ENCODE measurements at places on chromosomes 1 and 21. TPM values are rescaled to one million over a fixed set of nuclear protein-coding genes. Genes with fewer than 3 reads are reported as not detected.

Gene NCMAP
- 0.65 TPM for total RNA-seq

Gene PTCH2
- total RNA-seq = 0.66 TPM

Gene FCGR2B
- total RNA-seq = 34.9 TPM

Gene SFN
- total RNA-seq = not detected

Gene LCE2B
- total RNA-seq = not detected

Gene DPH5
- 15.1 TPM for total RNA-seq

Gene CYP4A22
- not detected for total RNA-seq

Gene DCST1
- not detected for total RNA-seq

Gene OR2T2
- not detected for total RNA-seq

Gene HAO2
- not detected for total RNA-seq

Gene BGLAP
- not detected for total RNA-seq

Gene ANKRD34A
- 1.7 TPM for total RNA-seq

Gene SMAP2
- total RNA-seq = 39.3 TPM

Gene ZNF593OS
- not detected for total RNA-seq

Gene LY9
- total RNA-seq = 0.66 TPM

DNA sequence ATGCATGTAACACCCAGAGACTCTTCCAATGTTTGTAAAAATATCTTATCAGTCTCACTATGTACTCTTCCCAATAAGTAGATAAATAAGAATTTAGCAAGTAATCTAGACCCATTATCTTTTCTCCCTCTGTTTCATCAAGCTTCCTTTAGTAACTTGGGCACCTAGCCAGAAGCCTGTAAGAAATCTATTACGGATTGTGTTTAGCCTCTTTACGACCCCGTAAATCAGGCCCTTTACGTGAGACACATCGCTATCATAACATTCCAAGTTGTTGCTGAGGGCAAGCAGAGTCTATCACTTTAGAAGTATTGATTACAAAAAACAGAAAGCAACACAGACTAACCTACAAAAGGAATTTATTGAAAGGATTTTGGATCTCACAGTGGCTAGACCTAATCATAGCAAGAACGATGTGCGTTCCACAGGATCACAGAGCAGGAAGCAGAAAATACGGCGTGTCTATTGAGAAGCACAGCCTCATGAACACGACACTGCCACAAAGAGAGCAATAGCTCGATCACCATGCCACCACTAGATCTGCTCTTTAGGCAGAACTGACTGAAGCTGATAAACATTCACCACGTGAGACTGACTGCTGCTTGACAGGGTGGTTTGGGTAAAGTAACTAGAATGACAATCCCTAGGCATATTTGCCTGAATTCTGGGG lies 922.1 kb downstream of the AMY1C start:
- H3K27me3 ChIP-seq = no peaks in the 10 kb centered on the region
- DNase-seq = no peak
- no peak overlapping the region for H3K4me3 ChIP-seq
- no peaks in the 10 kb centered on the region for H3K4me1 ChIP-seq
- no peak overlapping the region for H3K27ac ChIP-seq

DNA sequence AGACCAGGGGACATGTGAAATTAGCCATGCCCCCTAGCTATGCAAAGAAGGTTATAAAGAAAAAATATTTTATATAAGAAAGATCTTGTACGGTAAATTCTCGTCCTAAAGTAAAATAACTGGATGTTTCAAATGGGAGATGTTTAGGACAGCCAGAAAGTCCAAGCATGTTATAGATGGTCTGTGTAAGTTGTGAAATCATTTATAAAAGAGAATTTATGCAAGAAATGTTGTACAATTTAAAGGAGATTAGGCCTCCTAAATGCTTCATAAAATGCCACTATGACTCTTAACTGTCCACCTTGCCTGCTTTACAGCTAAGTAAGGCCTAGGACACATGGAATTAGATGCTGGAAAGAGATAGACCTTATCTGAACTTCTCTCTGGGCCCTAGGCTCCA lies 118.1 kb upstream of the POGK start:
- H3K4me3 ChIP-seq = no peak overlapping the region
- no peak for DNase-seq

DNA sequence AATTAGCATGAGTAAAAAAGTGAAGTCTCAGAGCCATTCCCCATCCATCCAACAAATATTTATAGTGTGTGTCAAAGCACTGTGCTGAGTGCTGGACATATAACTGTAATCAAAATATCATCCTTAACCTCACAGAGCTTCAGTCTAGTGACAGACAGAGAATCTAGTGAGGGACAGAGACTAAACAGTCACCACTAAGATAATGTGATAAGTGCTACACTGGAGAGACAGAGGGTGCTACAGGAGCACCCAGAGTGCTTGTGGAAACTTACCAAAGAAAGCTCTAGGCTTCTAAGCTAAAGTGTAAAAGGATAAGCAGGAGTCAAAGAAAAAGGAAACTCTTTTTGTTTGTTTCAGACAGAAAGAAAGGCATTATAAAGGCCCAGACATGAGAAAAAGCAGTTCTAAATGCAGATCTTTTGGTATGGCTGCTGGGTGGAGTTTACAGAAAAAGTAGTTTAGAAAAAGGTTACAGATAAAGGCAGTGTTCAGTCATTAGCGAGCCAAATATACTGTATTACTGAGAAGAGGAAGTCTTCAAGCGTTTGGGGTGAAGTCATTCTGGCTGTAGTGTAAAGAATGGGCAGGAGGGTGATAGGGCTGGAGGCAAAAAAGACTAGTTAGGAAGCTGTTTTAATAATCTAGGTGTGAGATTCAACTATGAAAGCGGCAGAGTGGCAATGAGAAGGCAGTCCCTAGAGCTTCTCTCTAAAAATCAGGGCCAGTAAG lies 83.8 kb downstream of the SCMH1 start:
- H3K27ac ChIP-seq = no peak overlapping the region
- no peaks in the 10 kb centered on the region for H3K36me3 ChIP-seq
- H3K4me1 ChIP-seq = peaks cover 39% of the 10 kb centered on the region
- no peak overlapping the region for H3K4me3 ChIP-seq
- DNase-seq = no peak
- H3K27me3 ChIP-seq = no peaks in the 10 kb centered on the region

- H3K27me3 ChIP-seq = no peaks in the 10 kb centered on the region
- no peak overlapping the region for H3K27ac ChIP-seq
- no peak overlapping the region for H3K4me3 ChIP-seq
- no peak for DNase-seq
Observed at GRCh38 chr1:203519053-203519840, 25.3 kb downstream of the OPTC start.

GRCh38 chr1:168504064-168504837 lies 39.5 kb downstream of the XCL2 start:
- no peak for DNase-seq
- H3K4me3 ChIP-seq = no peak overlapping the region
- H3K36me3 ChIP-seq = no peaks in the 10 kb centered on the region
- H3K27ac ChIP-seq = peak overlapping the region; percentile 9

GRCh38 chr1:165539306-165539705 lies 4.5 kb upstream of the LRRC52 start:
- DNase-seq = peak; percentile 42
- no peak overlapping the region for H3K27ac ChIP-seq
- no peaks in the 10 kb centered on the region for H3K27me3 ChIP-seq
- no peak overlapping the region for H3K4me3 ChIP-seq

- DNase-seq = no peak
- no peak within 1 kb of the TSS for H3K27ac ChIP-seq
- no peaks in the 10 kb centered on the region for H3K36me3 ChIP-seq
- no peaks in the 10 kb centered on the region for H3K4me1 ChIP-seq
- no peak within 1 kb of the TSS for H3K4me3 ChIP-seq
Observed at GRCh38 chr1:109687641-109688499, at the start of gene GSTM1. Gene GSTM1 (plus strand): TSS chr1:109687817. CDS start chr1:109687874, 57 bp downstream.

- DNase-seq = no peak
- H3K4me3 ChIP-seq = no peak overlapping the region
- no peaks in the 10 kb centered on the region for H3K4me1 ChIP-seq
- H3K36me3 ChIP-seq = no peaks in the 10 kb centered on the region
- no peaks in the 10 kb centered on the region for H3K27me3 ChIP-seq
Observed at GRCh38 chr21:44415073-44416025, 40.0 kb upstream of the LRRC3 start.

DNA sequence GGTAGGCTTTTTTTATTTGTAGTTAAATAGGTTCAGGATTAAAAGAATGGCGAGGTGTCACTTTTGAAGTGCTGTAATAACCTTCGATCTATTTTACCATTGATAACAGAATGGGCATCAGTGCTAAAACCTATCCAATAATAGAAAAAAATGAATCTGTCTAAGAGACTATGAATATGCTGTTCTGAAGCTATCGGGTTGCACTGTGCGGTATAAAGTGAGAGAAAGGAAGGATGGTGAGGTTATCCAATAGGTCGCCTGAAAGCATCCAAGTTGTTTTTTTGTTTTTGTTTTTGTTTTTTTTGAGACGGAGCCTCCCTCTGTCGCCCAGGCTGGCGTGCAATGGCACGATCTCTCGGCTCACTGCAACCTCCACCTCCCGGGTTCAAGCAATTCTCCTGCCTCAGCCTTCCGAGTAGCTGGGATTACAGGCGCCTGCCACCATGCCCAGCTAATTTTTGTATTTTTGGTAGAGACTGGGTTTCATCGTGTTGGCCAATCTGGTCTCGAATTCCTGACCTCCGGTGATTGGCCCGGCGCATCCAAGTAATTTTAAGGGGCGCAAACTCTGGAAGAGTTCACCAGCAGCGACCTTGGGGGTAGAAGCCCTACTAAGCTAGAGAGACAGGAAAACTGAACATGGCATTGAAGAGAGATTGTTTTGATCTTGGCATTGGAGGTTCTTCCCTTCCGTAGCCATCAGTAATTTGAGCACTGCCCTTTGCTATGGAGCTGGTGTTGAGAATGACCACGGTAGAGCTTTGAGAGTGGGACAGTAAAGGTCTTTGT lies 8.7 kb upstream of the MDM4 start:
- H3K4me1 ChIP-seq = peaks cover 20% of the 10 kb centered on the region
- H3K27me3 ChIP-seq = no peaks in the 10 kb centered on the region
- H3K27ac ChIP-seq = peak overlapping the region; percentile 88
- no peaks in the 10 kb centered on the region for H3K36me3 ChIP-seq

GRCh38 chr1:64570267-64570855 lies 100.4 kb downstream of the CACHD1 start:
- H3K27ac ChIP-seq = no peak overlapping the region
- no peak for DNase-seq
- no peak overlapping the region for H3K4me3 ChIP-seq
- H3K4me1 ChIP-seq = peaks cover 3% of the 10 kb centered on the region
- H3K36me3 ChIP-seq = no peaks in the 10 kb centered on the region

GRCh38 chr1:207239874-207240273 lies 81.6 kb upstream of the CD55 start:
- DNase-seq = no peak
- no peak overlapping the region for H3K27ac ChIP-seq
- H3K4me1 ChIP-seq = no peaks in the 10 kb centered on the region
- H3K4me3 ChIP-seq = no peak overlapping the region

DNA sequence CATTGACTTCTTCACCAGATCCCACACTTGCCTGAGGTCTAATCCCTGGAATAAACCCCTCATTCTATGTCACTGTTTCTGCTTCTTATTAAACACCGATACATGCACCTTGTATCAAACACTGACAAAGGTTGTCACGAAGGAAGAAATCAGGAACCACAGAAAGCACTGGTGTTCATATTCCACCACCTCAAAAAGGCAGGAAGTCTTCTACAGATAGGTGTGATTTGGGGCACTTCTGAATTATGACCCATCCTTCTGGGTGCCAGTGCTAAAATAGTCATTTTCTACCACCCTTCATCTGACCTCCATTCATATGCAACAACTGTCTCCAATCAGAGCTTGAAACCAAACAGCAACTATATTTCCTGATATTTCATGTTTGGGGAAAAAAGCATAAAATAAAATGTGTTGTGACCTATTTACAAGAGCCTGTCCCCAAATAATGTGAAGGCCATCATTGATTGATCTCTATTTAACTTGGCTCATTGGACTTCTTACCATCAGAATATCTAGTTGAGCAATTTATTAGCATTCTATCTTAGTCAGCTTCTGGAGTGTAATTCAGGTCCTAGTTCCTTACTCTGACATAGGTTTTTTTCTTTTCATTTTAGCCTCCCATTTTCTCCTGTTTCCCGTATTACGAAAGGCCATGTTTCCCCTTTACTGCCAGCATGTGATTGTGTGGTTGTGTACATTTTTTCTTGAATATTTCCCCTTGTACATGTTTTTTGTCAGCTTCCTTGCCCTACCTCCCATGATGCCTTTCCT lies 43.1 kb downstream of the DUSP10 start:
- DNase-seq = no peak
- H3K4me1 ChIP-seq = no peaks in the 10 kb centered on the region

- DNase-seq = no peak
- H3K4me3 ChIP-seq = peak overlapping the region; percentile 56
- H3K4me1 ChIP-seq = peaks cover 31% of the 10 kb centered on the region
- peaks cover 5% of the 10 kb centered on the region for H3K36me3 ChIP-seq
Observed at GRCh38 chr1:150516616-150517015, 1.1 kb downstream of the FALEC start.

DNA sequence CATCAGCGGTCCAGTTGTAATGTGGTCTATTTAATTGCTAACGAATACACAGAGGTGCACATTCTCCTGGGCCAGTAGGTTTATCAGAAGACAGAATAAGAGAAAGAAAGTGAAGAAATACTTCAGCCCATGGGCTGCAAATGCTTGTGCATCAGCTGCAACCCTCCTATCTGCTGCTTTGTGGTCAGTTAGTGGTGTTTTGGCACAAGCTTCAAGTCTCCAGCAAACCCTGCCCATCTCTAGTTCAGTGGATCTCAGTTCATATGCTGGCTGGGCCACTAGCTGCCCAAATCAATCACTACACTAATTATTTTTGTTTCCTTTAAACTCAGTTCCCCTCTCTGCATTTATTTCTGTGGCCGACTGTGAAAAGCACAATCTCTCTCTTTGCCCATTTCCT lies 124.2 kb downstream of the KCNJ6 start:
- no peak for DNase-seq
- H3K4me3 ChIP-seq = no peak overlapping the region
- no peaks in the 10 kb centered on the region for H3K27me3 ChIP-seq

GRCh38 chr1:92126088-92126487 lies 45.9 kb downstream of the BTBD8 start:
- peaks cover 4% of the 10 kb centered on the region for H3K36me3 ChIP-seq
- no peaks in the 10 kb centered on the region for H3K27me3 ChIP-seq
- H3K4me1 ChIP-seq = no peaks in the 10 kb centered on the region
- no peak for DNase-seq

DNA sequence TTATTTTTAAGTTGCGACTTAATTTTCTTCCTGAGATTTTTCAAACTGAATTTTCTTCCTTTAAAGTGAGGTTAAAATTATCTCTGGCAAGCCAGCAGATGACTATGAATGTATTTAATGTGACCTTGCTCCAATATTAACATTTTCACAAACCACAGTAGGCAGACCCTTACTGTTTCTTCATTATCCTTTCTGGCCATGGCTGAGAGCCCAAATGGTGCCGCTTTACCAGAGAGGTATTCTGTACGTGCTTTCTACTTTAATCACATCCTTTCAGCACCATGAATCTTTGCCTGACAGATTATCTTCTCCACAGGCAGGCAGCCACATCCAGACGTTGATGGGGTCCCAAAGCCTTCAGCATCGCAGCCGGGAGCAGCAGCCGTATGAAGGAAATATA lies 129.6 kb downstream of the LRRC40 start:
- no peaks in the 10 kb centered on the region for H3K27me3 ChIP-seq
- DNase-seq = no peak
- peaks cover 13% of the 10 kb centered on the region for H3K4me1 ChIP-seq
- no peak overlapping the region for H3K4me3 ChIP-seq
- no peak overlapping the region for H3K27ac ChIP-seq

- no peak overlapping the region for H3K27ac ChIP-seq
- H3K4me3 ChIP-seq = no peak overlapping the region
- peaks cover 8% of the 10 kb centered on the region for H3K4me1 ChIP-seq
- no peaks in the 10 kb centered on the region for H3K27me3 ChIP-seq
Observed at GRCh38 chr21:35561116-35561515, 499.2 kb downstream of the SETD4 start.
